Activated CD4-positive, CD25-positive, alpha-beta regulatory T cell (primary cell): ENCODE measurements at places on chromosomes 12 and 14.

DNA sequence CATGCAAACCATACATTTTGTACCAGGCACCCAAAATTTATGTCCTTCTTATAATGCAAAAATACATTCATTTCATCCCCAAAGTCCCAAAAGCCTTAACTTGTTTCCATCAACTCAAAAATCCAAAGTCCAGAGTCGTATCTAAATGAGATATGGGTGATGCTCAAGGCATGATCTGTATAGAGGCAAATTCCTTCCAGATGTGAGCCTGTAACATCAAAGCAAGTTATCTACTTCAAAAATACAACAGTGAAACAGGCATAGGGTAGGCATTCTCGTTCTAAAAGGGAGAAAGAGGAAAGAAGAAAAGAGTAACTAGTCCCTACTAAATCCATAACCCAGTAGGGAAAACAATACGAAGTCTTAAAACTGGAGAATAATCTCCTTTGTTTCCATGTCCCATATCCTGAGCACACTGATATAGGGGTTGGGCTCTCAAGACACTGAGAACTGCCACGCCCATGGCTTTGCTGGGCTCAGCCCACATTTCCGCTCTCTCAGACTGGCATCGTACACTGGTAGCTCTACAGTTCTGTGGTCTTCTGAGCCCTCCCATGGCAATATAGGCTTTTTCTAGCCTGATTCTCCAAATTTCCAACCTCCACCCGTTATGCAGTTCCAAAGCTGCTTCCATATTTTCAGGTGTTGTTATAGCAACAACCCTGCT is 232.8 kb downstream of the TMTC2 start:
- no peak for DNase-seq

DNA sequence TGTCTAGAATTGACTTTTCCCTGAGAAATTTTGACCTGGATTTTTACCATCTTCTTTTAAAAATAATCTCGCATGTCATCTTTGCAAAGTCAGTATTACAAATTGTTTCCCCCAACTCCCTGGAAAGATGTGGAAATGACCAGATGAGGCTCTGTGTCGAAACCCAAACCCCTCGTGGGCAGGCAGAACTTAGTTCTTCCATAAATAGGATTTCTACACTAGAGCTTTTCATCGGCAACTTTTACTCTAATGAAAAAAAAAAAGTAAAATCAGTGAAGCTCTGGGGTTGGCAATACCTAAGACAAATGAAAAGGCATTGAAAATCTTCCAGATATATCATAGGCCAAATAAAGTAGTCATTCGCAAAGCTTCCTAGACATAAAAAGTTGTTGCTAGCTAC is 17.0 kb downstream of the SSPN start:
- no peak for DNase-seq

- DNase-seq: no peak
Observed at GRCh38 chr14:96681829-96682228, 115.4 kb upstream of the VRK1 start.

GRCh38 chr14:90603841-90604240 is 207.0 kb downstream of the CALM1 start:
- DNase-seq: no peak

DNA sequence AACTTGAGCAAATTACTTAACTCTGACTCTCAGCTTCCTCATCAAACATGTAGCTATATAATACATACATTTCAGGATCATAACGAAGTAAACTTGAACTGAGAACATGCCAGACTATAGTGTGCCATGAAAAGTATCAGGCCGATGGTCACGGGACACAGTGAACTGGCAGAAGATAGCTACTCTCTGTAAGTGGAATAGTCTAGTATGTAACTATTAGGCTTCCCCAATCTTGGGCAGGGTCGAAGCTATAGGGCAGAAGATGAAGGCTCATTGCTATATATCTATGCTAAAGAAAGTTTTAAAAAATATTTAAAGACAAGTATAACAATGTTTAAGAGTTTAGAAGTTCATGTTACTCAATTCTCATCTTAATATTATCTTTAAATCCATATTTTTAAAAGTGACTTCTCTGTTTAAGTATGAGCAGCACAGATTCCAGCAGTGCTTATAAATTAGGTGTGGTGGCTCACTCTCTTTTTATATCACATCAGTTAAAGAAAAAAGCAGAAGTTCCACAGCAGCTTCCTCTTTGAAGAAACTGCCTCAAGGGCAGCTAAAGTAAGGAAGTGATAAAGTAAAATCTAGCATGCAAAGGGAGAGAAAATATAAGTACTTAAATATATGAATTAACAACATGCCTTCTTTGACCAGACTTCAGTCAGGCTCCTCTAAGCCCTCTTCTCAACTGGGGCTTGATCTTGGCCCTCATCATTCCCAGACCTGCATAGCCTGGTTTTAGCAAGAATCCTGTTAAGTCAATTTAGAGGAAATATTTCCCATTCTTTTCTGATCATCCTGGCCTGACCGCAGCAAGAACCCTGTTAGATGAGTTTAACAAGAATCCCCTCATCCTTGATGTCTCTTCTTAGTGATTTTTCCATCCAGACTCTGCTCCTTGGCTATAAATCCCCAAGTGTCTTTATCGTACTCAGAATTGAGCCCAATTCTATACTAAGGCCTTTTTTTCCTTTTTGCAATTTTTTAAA is 8.4 kb upstream of the GLIPR1 start:
- DNase-seq: no peak

GRCh38 chr12:118119449-118119879 is 15.7 kb upstream of the VSIG10 start:
- no peak for DNase-seq

DNA sequence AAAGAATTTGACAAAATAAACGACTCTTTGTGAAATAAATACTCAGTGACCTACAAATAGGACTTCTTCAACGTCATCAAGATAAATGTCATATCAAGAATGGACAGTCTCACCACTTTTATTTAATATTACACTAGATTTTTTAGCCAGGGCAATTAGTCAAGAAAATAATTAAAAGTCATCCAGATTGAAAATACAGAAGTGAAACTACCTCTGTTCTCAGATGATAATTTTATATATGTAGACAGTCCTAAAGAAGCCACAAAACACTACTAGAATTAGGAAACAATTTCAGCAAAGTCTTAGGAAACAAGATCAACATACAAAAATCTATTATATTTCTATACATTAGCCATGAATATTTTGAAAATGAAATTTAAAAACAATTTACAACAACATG is 689.6 kb upstream of the SEL1L start:
- DNase-seq: no peak

DNA sequence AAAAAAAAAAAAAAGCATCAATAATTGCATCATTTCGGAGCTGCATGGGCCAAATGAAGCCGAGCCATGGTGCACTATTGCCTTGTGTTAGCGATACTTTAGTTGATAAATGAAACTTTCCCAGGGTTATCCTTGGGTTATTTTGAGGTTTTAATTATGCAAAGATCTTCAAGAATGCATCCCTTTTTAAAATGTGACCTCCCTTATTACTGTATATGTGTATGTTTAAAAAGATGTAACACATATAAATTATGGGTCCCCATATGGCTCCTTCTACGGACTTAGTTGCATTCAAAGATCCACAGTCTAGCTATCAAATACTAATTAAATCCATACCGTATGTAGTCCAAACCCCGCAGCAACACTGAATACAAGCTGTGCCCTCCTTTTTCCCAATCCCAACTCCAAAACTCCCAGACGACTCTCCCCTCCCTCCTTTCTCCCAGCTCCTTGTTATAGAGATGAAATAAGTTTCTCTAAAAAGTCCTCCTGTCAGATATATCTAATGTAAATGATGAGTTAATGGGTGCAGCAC is 129.3 kb upstream of the MAP1LC3B2 start:
- DNase-seq: no peak

DNA sequence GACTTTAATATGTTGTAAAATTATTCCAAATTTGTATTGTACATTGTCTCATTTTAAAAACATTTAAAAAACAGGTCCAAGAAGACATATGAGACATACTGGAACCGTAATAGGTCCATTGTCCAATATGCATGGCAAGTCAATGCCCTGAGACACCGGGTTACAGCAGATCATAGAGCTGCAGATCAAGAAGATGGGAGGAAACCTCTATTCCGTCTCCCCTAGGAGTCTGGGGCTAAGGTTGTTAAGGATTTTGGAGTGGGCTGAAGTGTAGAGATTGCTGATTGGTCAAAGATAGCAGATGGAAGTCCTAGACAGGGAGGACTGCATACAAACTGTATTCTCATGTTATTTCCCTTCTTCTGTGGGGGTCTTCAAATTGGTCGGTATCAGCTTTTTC is 108.3 kb upstream of the PLEKHA5 start:
- DNase-seq: no peak

DNA sequence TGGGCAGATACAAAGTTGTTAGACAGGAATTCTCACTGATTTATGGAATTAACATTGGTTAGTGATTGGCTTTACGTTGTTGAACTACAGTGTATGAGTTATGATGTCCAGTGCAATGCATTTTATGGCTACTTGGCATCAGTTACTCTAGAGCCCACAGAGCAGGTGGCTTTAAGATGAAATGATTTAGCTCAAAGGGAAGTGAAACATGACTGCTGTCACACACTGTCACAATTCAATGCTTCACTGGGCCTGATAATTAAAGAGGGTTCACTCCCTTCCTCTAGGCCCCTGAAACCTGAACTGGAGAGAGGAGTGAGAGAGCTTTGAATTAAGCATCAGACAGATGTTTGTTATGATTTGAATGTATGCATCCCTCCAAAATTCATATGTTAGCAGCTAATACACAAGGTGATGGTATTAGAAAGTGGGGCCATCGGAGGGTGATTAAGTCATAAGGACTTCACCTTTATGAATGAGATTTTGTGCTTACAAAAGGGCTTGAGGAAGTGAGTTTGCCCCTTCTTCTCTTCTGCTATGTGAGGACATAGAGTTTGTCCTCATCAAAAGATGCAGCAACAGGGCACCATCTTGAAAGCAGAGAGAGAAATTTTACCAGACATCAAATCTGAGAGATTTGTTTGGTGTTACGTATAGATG is 175.8 kb upstream of the GRIN2B start:
- DNase-seq: no peak

- DNase-seq: no peak
Observed at GRCh38 chr14:85644211-85644610, 114.3 kb downstream of the FLRT2 start.

DNA sequence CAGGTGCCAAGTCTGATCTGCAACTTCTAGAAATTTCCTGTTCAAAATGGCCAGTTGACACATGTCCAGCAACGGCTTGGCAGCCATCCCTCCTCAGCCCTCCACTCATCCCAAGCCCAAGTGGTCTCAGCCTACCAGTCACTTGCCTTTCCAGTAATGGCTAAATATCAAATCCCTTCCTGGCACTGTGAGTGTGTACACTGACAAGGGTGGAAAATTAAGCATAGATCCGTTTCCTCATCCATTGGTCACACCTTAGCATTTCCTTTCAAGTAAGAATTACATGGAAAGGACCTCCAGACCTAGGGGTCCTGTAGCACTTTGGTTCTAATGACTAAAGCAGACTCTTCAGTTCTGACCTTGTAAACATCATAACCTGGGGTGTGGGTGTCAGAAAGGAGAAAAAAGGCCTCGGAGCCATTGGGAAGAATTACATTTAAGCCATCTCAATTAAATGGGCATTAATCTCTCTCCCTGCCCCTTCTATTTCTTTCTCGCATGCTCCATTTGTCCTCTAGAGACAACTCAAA is 15.4 kb downstream of the LLPH start:
- no peak for DNase-seq

DNA sequence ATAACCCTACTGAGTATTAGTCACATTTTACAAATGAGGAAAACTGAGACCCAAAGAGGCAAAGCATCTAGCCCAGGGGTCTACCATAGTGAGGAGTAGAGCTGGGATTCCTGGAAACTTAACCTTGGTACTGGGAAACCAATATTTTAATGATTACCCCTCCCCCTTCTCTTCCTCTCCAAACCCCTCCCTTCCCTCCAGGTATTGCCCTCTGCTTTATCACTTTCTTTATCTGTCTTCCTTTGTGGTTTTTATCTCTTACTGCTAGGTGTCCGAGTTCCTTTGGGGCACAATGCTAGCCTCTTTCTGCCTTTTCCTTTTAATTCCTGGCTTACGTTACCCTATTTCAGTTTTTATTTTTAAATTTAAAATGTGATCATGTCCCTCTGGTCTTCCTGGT is 2.8 kb downstream of the GABARAPL1 start:
- DNase-seq: no peak
